ENCODE measurements at places on chromosomes 5 and 9. TPM values are rescaled to one million over a fixed set of nuclear protein-coding genes. Genes with fewer than 3 reads are reported as not detected.

GRCh38 chr5:178202541-178202940 is 1.8 kb upstream of the HNRNPAB start:
- no peak for ATAC-seq

GRCh38 chr5:124074500-124074899 is 562.5 kb downstream of the CSNK1G3 start:
- ATAC-seq: no peak

DNA sequence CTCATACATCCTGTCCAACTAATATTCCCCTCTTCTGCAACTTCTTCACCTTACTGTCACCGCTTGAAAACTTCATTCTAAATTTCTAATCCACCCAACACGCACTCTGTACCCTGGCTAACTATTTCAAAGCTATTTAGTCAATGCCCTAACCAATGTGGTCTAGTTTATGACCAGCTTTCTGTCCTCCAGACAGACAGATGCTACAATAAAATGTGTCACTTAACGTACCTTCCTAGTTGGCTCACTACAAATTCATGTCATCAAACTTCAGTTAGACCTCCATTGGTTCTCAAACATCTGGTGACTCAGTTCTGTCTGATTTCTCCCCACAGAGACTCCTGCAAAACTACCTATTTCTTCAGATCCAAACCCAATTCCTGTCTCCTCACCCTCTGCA is 57.7 kb downstream of the FAM13B start:
- ATAC-seq: no peak

DNA sequence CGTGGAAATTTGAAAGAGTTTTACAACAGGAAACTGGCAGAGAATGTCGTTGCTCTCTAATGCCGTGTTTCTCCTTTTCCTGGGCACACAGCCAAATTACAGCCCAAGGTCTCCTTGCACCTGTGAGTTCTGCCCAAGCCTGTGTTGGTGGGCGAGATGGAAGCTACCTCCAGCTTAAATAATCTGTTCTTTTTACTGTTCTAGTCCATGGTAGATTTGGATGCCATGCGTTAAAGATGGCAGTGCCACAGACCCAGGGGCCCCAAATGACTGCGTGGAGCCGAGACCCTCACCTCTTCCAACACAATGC is 92.6 kb upstream of the IRX4 start:
- peak; percentile 40 for ATAC-seq

DNA sequence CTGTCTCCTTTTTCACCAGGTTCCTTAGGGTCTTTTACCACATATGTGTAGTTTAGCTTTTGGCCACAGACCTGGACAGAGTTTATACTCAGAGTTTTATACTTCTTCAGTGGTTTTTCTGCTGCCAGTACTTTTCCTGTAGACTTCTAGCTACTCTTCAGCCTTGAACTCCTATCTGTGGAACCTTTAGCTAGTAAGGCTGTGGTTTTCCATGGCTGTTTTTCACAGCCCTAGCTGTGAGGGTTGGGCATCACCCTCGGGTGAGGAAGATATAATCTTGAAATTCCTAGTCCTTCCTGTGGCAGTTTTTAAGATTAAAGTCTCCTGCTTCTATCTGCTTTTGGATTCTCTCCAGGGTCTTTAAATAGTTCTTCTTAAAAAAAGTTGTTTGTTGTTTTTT is 109.1 kb downstream of the FGF1 start:
- no peak for ATAC-seq

The SPDL1 gene
- 15.0 TPM for total RNA-seq

The TRIM7 gene
- 36.9 TPM for total RNA-seq

DNA sequence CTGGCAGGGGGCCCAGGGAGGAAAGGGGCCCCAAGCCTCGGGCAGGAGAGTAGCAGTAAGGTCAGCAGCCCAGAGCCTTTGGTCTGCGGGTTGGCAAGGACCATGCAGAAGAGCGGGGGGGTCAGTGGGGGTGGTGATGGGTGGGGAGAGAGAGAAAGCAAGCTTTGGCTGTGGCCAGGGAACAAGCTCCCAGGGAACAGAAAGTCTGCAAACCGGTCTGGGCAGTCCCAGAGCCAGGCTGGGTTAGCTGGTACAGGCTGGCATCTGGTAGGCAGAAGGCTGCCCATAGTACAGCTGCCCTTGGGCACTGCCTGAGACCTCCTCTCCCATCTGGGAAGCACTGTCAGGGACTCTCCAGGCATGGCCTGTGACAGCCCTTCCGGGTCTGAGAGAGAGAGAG is 10.5 kb upstream of the EPB41L4B start:
- ATAC-seq: peak; percentile 89

DNA sequence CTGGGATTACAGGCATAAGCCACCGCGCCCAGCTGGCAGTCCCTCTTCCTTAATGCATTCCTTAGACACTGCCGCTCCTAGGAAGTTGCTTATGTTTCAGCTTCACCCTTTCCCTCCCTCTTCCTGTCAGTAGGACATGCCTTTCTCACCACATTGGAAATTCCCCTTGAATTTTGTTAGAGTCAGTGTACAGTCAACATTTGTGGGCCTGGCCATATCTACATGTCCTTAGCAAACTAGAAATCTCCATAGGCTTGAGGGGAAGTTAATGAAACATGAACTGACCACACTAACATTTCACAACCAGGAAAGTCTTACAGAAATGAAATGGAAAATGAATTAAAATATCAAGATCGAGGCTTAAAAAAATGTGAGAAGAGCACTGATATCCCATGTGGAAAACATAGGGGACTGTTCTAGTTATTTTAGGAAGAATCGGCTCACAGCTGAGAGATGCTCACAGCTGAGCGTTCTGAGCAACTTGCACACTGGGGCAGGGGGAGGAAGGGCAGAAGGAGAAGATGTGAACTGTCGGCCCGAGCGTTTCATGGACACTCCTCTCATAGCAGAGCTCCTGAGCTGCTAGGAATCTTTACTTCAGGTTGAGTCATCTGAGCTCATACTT is 21.1 kb upstream of the LVRN start:
- ATAC-seq: no peak

DNA sequence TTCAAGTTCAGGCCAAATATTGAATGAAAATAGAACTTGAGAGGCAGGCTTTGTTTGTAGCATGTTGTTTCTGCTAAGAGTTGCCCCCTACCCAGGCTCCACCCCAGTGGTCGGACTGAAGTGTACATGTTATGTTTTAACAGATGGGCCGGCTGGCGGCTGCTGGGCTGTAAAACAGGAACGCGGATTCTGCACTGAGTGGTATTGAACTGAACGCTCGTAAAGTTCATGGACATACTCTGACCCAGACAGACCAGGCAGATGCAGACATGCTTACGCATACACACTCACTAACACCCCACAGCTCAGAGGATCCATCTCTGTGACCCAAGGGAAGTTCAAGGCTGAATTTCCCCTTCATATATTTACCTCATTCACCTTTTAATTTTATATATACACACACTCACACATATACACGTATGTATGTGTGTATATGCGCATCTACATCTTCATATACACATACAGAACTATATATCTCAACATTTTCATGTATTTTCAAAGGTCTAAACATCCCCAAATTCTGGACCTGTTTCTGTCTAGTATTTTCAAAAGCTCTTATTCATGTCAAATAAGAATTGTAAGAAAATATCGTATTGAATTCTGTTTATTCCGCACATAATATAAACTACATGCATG is 1.4 kb downstream of the MARCHF3 start:
- no peak for ATAC-seq

- ATAC-seq: no peak
These were observed 127.5 kb downstream of the ARRDC3 start for GRCh38 chr5:91255396-91256141.

The ORM1 gene
- 1.6 TPM for total RNA-seq

The SPATA24 gene
- 3.7 TPM for total RNA-seq

The DNAJC25 gene
- total RNA-seq: 3.0 TPM

The EGFL7 gene
- 13.0 TPM for total RNA-seq

The ACTBL2 gene
- not detected for total RNA-seq

DNA sequence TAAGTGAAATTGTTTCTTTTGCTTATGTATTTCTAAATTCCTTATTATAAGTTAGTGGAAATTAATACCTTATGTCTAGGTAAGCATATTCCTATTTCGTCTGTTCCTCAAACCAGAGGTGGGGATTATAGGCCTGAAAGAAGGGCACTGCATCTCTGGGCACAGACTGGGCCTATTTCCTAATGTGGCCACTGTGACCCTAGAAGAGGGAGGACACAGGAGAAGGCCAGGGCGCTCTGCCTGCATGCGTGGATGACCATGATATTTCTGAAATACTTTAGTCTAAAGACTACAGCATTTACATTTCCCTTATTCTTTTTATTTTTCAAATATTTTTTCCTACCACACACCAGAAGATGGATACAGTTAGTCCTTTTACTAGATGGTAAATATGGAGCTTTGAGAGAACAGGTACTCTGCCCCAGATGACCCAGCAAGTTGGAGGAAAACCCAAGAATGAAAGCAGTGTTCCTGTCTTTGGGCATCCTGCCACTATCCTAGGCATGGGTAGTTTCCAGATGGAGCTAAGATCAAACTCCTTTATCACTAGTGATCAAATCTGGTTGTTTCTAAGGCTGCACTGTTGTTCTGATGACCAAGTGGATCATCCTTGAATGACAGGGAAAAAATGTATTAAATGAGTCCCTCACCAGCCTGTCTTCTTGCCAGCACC is 27.8 kb downstream of the RUSC2 start:
- no peak for ATAC-seq

GRCh38 chr5:68531970-68532369 is 316.4 kb downstream of the PIK3R1 start:
- ATAC-seq: no peak

The CD180 gene
- total RNA-seq: 0.24 TPM

- no peak for ATAC-seq
These were observed 203.9 kb downstream of the RAB3C start for GRCh38 chr5:58786711-58787303.

The OR13C4 gene
- not detected for total RNA-seq

Data from esophagus mucosa (tissue), 1 donor.